Mammary epithelial cell (primary cell): ENCODE measurements at places on chromosomes 12 and 14. TPM values are rescaled to one million over a fixed set of nuclear protein-coding genes. Genes with fewer than 3 reads are reported as not detected.

GPD1 gene
- 1.2 TPM for total RNA-seq

ACRBP gene
- 0.51 TPM in 1 of 2 replicates, not detected in the other for total RNA-seq

CCDC196 gene
- total RNA-seq, result not detected

CLEC4D gene
- total RNA-seq, result not detected

CLEC14A gene
- not detected for total RNA-seq

IL22 gene
- not detected for total RNA-seq

PAX9 gene
- 3.7 TPM for total RNA-seq

C12orf50 gene
- total RNA-seq, result 0.09 and 0.16 TPM in 2 replicates

SERPINA9 gene
- 0.19 and 0.21 TPM in 2 replicates for total RNA-seq

SEC23A gene
- 169 TPM for total RNA-seq

SLCO1B3 gene
- total RNA-seq, result not detected in 2 replicates
